Effector memory CD4-positive, alpha-beta T cell (primary cell): ENCODE measurements at places on chromosomes 12 and 14.
A peak's percentile ranks its signal among the peaks of the same experiment; 100 is the strongest.

DNA sequence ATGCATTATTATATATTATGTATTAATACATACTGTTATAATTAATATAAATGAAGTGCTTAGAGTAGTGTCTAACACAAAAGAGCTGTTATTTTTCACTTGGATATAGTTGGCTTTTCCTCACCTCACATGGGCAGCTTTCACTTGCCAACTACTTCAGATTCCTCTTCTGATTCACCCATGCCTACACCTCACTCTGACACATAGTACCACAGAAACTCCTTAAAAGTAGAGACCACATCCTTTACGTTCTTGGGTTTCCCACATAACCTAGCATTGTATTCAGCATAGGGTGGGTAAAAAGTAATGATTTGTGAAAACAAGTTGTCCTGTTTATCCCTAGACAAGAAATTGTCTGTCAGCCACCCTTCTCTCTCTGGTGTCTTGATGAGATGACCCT is 61.0 kb downstream of the DIO2 start:
- no peak for DNase-seq

DNA sequence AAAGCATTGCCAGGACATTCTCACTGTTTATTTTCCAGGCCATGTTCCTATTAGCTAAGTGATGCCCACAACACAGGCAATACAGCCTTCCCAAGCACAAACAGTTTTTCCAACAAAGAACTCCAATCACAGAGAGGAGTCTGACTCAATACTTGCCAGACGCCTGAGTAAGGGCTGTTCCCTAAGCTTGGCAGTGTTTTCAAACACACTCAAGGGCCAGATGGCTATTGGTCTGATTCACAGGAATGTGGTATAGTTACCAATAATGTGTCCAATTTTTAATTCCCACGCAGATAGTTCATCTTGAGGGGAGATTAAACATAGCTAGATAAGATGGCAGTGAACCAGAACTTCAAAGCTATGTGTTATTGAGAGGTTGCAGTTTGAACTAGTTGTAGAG is 381.0 kb downstream of the SNAPC1 start:
- DNase-seq = no peak

GRCh38 chr14:23589606-23590005 is 11.0 kb upstream of the JPH4 start:
- DNase-seq = no peak

- no peak for DNase-seq
Observed at GRCh38 chr14:39367387-39367751, 64.9 kb downstream of the FBXO33 start.

GRCh38 chr14:106459971-106460730 is 933.8 kb downstream of the TMEM121 start:
- DNase-seq = peak; percentile 37

DNA sequence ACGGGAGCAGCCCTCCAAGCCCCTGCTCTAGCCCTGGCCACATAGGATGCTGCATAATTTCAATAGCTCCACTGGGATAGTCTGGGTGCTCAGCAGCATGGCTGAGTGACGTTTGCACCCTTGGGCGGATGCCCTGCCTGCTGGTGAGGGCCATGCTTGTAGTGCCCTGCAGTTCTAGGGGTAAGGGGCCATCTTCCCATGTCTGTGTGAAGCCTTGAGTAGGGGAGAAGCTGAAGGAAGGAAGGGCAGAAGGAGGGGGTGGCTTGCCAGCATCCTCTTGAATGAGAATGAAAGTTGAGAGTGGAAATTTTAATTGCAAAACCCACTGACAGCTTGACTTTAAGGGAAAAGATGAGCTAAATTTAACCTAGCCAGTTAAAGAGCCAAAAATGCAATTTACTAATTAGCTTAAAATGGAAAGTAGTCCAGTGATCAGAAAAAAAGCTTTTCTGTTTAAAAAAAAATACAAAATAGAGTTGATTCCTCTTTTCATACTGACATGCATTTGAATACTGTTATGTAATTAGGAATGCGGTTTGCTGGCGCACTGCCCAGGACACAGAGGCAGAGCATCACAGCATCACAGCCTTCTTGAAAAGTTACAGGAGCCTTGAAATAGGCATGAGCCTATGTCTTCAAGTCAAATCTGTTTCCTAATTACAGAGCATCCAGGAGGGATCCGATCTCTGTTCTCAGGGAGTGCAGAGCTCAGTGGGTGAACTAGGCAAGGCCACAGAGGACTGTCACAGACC is 18.5 kb upstream of the EML1 start:
- DNase-seq = no peak

DNA sequence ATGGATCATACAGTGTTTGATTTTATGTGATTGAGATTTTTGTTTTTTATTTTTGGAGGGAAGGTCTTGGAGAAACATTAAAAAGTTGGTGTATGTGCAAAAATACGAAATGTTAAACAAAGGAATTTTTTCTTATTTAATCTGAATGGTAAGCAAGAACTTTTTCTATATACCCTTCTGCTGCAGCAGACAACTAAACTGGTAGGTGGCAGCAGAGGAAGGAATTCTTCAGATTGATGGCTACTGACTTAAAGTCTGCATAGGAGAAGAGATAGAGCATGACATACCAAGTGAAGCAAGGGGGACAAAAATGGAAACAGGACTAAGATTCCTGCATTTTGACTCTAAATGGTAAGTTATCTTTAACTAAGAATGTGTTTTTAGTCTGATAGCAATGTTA is 42.0 kb upstream of the A2ML1 start:
- DNase-seq = no peak

GRCh38 chr12:22598763-22599161 is 26.2 kb upstream of the ETNK1 start:
- no peak for DNase-seq

DNA sequence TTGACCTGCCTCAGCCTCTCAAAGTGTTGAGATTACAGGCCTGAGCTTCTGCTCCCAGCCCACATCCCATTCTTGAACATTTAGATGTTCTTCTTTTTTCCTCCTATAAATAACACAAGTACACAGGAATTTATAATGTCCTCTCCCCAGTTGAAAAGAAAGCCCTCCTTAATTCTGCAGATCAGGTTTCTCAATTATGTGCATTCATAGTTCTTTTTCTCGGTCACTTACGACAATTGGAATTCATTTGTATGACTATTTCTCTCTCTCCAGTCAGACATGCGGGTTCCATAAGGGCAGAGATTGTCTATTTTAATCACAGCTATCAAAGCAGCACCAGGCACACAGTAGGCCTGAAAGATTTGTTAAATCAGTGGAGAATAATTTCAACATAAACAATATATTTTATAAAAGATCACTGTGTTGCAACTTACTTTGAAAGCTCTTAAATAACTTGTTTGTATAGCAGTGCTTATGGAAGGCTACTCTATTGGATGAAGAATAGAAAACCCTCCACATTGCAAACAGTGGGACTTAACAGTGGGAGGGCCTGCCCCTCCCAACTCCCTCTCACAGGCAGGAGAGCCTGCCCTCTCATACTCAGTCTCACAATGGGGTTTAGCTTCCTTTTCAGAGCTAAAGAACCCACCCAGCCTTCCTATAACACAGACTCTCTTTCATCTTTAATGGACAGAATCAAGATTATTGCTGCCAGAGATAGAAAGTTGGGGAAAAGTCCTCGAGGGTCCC is 84.1 kb upstream of the TRAF3 start:
- DNase-seq = no peak

DNA sequence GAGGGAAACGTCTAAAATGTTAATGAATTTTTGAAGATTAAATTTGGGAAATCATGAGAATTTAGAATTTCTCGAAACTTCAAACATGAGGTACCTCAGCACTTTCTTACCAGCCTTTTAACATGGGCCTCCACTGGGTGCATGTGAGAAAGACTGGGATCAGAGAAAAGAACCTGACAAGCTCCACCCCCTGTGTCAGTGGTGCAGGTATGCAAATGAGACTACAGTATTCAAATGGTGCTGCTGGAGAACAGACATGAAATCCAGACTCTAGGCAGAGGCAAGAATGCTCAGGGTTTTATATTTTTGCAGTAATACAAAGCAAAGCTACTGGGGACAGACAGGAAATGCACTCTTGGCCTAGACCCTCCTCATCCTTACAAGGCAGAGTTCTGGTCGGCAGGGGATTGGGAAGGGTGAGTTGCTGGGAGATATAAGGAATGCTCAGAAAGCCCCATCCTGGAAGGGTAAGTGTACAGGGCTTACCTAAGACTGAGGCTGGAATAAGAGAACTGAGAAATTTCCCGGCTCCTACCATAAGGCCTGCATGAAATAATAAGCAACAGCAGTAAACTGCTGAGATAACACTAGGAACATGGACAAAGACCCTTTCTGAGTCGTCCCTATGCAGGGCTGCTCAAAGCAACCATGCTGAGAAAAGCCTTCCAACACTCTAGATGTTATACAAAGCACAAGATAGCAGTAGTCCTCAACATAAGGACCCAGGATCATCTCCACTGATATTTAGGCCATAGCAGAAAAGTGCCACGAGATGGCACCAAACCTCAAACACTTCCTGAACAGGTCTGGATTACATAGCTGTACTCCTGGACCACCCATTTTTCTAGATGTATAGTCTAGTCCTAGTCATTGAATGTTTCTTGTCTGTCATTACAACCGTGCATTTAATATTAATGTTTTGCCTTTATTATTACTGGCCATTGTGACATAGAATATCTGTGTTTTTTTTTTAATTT is 260.8 kb downstream of the RASSF9 start:
- no peak for DNase-seq

GRCh38 chr12:26717757-26718156 is 115.2 kb downstream of the ITPR2 start:
- no peak for DNase-seq

DNA sequence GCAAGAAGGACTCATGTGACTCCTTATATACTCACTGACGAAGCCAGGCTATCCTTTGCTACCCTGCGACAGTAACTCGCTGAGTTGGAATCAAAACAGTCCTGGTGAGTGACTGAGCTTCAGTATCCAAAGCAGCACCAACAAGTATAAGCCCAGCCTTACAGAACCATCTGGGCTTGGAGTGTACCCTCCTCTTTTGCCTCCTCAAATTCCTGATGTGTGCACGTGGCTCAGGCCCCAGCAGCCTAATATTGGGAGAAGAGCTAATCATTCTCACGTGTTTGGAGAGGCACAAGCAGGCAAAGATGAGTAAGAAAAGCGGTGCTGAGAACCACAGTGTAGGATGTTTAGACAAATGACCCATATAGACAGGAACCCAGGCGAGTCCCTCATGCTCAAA is 34.4 kb downstream of the PPTC7 start:
- DNase-seq = no peak

GRCh38 chr12:89801284-89801683 is 92.6 kb upstream of the ATP2B1 start:
- no peak for DNase-seq

DNA sequence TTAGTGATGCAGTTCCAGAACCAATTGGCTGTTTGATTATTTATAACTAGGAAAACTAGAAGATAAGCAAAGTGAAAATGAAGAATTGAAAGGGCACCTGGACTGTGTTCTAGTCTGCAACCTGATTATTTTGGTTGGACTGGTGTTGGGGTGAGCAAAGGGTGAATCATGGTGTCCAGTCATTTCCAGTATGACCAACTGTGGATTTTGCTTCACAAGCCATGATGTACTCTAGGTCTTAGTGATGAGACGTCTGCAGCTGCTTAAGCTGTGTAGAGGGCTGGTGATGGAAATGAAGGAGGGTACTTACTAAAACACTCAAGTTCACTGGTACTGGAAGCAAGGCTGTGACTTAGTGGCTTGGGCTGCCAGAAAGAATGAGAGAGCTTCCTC is 193.2 kb upstream of the FRMD6 start:
- no peak for DNase-seq

DNA sequence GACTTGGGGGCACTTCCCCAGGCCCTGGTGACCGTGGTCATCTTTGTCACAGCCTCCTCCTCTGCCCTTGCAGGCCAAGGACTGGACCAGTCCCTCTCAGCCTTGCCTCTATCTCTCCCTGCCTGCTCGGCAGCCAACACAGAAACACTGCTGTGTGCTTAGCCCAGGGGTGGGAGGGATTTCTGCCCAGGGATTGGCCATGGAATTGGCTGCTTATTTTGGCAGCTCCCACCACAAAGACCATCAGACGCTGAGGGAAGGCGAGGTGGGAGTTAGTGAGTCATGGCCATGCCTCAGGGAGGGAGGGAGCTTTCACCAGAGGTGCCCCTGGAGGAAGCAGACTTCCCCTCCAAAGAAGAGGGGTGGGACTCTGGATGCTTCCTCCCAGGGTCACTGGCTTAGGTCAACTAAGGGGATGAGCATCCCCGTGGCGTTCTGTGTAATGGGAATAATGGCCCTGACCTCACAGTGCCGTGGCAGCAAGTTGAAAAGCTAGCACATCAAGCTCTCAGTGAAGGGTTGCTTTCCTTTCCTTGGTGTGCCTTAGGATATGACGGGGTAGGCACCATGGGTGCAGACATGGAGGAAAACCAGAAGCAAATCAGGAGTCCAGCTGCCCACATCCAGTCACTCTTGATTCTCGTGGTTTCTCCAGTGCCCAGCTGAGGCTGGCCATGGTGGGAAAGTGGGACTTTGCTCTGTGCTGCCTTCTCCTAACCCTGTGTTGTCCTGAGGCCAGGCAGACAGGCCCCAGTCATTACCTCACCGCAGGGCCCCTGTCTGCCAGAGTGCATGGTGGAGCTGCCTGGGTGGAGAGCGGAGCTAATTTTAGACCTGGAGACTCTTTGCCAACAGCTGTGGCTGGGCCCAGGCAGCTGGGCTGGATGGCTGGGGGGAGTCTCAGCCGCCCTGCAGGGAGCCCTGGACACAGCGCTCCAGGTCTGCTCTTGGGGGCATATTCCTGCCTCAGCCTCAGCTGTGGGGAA is 21.4 kb downstream of the B4GALNT3 start:
- no peak for DNase-seq

- no peak for DNase-seq
Observed at GRCh38 chr12:122182887-122183587, at the start of gene LRRC43. LRRC43 (plus strand) TSS chr12:122183123; CDS start chr12:122183145, 22 bp downstream.

- DNase-seq = no peak
Observed at GRCh38 chr14:91220581-91221000, 23.9 kb downstream of the GPR68 start.

DNA sequence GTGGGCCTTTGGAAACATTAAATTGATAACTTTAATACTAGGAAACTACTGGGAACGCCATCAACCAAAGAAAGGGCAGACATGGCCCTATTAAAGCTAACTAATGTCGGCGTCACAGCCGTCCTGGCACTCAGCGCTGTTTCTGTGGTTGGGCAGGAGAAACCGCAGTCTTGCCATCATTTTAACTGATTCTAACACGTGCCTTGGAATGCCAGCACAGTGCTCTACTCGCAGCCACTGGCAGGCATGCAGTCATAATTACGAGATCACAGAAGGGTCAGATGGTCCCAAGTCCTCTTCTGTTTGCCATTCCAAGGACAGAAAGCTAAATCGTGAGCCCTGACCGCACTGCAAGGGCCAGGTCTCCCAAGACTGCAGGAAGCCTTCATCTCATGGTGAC is 75.2 kb downstream of the RIMBP2 start:
- DNase-seq = no peak

- peak; percentile 9 for DNase-seq
Observed at GRCh38 chr12:8890313-8891085, 23.8 kb upstream of the PHC1 start.

DNA sequence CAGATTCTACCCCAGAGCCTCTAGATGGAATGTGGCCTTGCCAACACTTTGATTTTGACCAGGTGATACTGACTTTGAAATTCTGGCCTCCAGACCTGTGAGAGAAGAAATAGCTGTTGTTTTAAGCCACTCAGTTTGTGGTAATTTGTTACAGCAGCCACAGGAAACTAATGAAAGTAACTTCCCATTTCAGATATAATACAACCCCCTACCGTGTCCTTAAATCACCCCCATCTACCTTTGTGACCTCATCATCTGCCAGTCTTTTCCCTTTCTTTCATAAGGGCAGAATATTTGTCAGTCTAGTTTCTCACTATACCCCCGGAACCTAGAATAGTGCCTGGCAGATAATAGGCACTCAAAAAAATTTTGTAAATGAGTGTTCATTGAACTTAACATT is 39.6 kb downstream of the PPP4R4 start:
- DNase-seq = no peak

- no peak for DNase-seq
Observed at GRCh38 chr12:107478881-107479280, 206.7 kb upstream of the PWP1 start.
